ENCODE measurements at places on chromosomes 2 and 18. TPM values are rescaled to one million over a fixed set of nuclear protein-coding genes. Genes with fewer than 3 reads are reported as not detected.

Gene GNAL
- 6.2 TPM for total RNA-seq

Gene HRH4
- total RNA-seq = 0.02 TPM

Gene FN1
- total RNA-seq = 183 TPM

Gene PROKR1
- not detected for total RNA-seq

Gene GPR75
- total RNA-seq = 1.6 TPM

Gene APLF
- total RNA-seq = 0.59 TPM

Gene ABCB11
- total RNA-seq = not detected

Gene REG3A
- not detected for total RNA-seq

Gene CHRNG
- not detected for total RNA-seq

Gene SFT2D3
- total RNA-seq = 3.8 TPM

Gene CSRNP3
- not detected for total RNA-seq

Gene PIKFYVE
- 7.5 TPM for total RNA-seq

Gene SCN7A
- not detected for total RNA-seq

Gene ST8SIA5
- total RNA-seq = not detected

Gene CD207
- total RNA-seq = not detected

Gene NUP35
- 34.4 TPM for total RNA-seq

Gene LTBP1
- total RNA-seq = 26.4 TPM

Gene ERFE
- 7.8 TPM for total RNA-seq

Gene RFTN2
- total RNA-seq = not detected

Gene EVX2
- 0.02 TPM for total RNA-seq

Gene SPP2
- total RNA-seq = not detected

Gene POMC
- not detected for total RNA-seq

Gene OSBPL1A
- 11.7 TPM for total RNA-seq

Gene HADHB
- 105 TPM for total RNA-seq

Gene SERPINB13
- not detected for total RNA-seq

Gene SLC1A4
- 11.2 TPM for total RNA-seq

Gene EPB41L5
- total RNA-seq = 4.3 TPM

Gene FIGN
- 1.7 TPM for total RNA-seq

Gene TYW5
- total RNA-seq = 6.9 TPM

Gene LRATD1
- total RNA-seq = not detected

Gene DES
- total RNA-seq = not detected

Gene MC5R
- total RNA-seq = not detected

Gene CDH19
- total RNA-seq = 1.3 TPM

Gene HOXD4
- 0.66 TPM for total RNA-seq

Gene SERPINB2
- not detected for total RNA-seq

Gene ATP5MC3
- 478 TPM for total RNA-seq

Gene ALK
- not detected for total RNA-seq

Gene NYAP2
- not detected for total RNA-seq

Gene ANKRD53
- not detected for total RNA-seq

Gene COL4A4
- total RNA-seq = 1.0 TPM

Gene DYSF
- total RNA-seq = 0.56 TPM

Gene DSC2
- total RNA-seq = 1.3 TPM

Gene GAREM1
- 3.3 TPM for total RNA-seq

Gene CBLN2
- total RNA-seq = 0.07 TPM
